ENCODE measurements at places on chromosomes 11 and 22.

GRCh38 chr11:3166268-3167142 is 1.4 kb upstream of the OSBPL5 start:
- DNase-seq, result no peak

GRCh38 chr11:115226556-115226955 is 277.7 kb downstream of the CADM1 start:
- peak; percentile 91 for DNase-seq

DNA sequence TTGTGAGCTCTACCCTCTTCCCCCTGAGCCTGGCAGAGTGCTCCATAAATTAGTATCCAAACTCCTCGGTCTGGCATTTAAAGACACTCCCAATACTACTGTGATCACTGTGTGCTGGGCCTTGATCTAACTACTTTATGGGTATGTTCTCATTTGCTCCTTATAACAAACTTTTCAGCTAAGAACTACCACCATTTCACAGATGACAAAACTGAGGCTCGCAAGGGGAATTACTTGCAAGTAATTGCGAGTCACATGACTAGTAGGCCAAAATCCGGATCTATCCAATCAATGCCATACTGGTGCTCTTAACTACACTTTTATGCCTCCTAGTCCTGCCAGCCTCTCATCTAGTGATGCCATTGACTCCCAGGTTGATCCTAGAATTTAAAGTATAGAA is 3.6 kb downstream of the THOC5 start:
- DNase-seq, result no peak

- DNase-seq, result no peak
Observed at GRCh38 chr11:115421992-115422689, 82.1 kb downstream of the CADM1 start.

GRCh38 chr11:409600-410483 is 5.0 kb downstream of the SIGIRR start:
- DNase-seq, result no peak

- DNase-seq, result no peak
Observed at GRCh38 chr11:47616726-47617416, 22.7 kb upstream of the C1QTNF4 start.

DNA sequence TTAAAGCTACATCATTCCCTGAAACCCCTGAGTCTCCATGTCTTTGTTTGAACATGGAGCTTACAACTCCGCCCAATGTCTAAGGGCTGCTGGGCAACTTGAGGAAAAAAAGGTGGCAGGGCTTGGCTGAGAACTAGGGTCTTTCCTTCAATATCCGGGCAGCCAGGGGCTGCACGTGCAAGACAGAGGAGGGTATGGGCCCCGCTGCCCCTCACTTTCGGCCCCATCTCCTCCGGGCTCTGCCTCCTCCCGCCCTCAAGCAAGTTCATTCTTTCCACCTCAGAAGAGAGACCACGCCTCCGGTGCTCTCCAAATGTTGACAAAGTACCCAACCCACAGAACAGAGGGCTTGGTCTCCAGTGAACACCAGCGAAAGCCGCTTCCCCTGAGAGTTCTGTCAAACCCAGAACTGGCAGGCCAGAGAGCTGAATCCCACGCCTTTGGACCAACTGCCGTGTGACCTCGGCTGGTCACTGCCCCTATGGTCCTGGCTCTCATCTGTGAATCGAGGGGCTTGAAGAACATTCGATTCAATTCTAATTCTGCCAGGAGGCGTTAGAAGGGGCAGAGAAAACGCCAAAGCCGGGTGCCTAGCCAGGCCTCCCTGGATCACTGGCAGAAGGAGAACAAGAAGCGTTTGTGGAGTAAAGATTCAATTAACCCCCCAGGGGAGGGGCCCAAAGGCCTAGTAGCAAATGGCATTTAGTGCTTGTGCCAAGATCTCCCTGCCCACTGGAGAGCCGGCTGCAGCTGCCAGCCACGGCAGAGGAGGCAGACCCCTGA is 7.3 kb downstream of the PDGFB start:
- DNase-seq, result no peak

DNA sequence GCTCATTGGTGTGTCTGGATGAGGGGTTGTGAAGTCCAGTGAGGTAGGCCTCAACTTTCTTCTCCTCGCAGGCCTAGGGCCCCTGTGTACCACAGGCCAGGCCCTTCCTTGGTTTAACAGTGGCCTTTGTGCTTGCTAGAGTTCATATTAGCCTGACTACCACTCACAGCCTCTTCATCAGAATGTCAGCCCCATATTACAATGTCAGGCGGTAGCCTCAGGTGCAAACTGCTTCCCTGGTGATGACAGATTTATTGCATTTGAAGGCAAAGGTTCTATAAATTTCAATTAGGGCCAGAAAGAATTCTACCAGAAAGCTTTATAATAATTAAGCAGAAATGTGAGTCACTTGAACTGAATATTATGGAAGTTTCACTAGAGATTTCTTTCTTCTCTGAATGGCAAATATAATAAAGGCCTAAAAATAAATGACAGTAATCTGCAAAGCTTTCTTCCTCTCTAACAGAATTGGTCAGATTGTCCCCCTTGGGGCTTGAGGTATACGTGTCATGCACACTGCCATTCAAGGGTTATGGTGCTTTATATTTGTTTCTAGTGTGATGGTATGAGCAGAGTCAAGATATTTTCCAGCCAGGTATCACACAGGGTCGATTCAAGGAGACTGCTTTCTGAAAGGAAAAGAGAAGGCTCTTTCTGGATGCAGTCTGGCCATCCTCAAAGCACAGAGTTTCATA is 210.3 kb downstream of the CWF19L2 start:
- DNase-seq, result no peak

GRCh38 chr11:76694664-76695063 is 24.1 kb upstream of the LRRC32 start:
- no peak for DNase-seq
